ENCODE measurements at places on chromosomes 7 and 10.

- peaks cover 2% of the 10 kb centered on the region for H3K27me3 ChIP-seq
- H3K36me3 ChIP-seq: no peaks in the 10 kb centered on the region
- no peak for DNase-seq
- no peaks in the 10 kb centered on the region for H3K4me1 ChIP-seq
Measured at GRCh38 chr7:18420108-18420507, 75.4 kb upstream of the HDAC9 start.

DNA sequence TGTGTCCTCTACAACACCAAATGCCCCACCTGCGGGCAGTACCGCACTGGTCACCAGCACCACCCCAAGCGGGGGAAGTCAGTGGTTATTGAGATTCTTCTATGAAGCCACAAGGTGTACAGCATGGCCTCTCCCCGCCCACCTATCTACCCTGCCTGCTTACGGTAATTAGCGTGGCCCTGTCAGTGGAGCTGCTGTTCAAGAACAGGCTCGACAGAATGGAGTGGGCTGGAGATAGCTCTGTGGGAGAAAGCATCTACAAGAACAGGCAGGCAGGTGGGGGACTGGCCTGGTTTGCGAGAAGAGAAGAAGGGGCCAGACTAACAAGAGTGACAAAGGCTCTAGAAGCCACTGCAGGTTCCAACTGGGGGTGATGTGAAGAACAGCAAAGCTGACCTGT lies 108.3 kb downstream of the RNF216 start:
- DNase-seq: no peak
- no peak overlapping the region for H3K27ac ChIP-seq
- peaks cover 5% of the 10 kb centered on the region for H3K36me3 ChIP-seq
- H3K4me3 ChIP-seq: no peak overlapping the region

- H3K36me3 ChIP-seq: no peaks in the 10 kb centered on the region
- H3K27ac ChIP-seq: no peak overlapping the region
- no peak for DNase-seq
- H3K27me3 ChIP-seq: no peaks in the 10 kb centered on the region
- no peak overlapping the region for H3K4me3 ChIP-seq
Measured at GRCh38 chr10:79390551-79391229, 43.4 kb downstream of the PPIF start.

- H3K27me3 ChIP-seq: no peaks in the 10 kb centered on the region
- no peaks in the 10 kb centered on the region for H3K36me3 ChIP-seq
- no peaks in the 10 kb centered on the region for H3K4me1 ChIP-seq
Measured at GRCh38 chr7:80905334-80905733, 13.5 kb downstream of the SEMA3C start.

DNA sequence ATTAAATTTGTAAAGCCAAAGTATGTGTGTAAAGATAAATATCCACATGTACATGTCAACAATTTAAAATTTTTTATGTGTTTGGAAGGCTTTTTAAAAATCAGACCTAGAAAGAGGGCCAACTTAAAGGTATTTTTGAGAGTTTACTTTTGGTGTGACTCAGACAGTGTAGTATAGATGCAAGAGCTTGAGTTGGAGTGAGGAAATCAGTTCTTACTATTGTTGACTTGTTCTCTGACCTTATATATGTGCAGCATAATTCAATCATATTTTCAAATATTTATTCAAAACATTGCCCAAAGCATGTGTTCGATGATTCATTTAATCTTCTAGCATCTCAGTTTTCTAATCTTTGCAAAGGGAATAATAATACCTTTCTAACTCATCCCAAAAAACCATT lies 243.7 kb upstream of the PRKCQ start:
- H3K27ac ChIP-seq: no peak overlapping the region
- H3K4me3 ChIP-seq: no peak overlapping the region
- no peak for DNase-seq
- H3K36me3 ChIP-seq: no peaks in the 10 kb centered on the region
- H3K4me1 ChIP-seq: no peaks in the 10 kb centered on the region
- no peaks in the 10 kb centered on the region for H3K27me3 ChIP-seq

DNA sequence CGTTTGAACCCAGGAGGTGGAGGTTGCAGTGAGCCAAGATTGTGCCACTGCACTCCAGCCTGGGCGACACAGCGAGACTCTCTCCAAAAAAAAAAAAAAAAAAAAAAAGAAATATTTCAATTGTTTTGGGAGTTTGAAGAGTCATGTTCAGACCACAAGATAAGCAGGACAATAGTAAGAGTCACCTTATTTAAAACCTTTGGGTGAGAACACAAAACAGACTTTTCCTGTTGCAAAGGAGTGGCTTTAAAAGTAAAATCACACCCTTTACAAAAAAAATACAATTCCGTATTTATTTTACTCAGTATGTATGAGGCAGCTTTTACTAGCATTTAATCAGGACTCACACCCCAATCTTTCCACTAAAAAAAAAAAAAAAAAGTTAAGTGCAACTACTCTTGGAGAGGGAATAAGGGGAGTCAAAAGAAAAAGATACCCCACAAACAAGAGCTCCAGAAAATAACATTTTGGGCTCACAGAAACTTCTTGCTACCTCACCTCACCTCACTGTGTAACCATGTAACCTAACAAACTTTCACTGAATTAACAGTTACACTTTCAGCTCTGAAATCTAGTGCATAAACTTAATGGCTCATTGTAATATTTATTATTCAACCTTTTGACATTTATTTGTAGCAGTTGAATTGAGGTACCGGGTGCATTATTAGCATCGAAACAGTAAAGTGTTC lies 11.2 kb downstream of the SKIDA1 start:
- H3K36me3 ChIP-seq: no peaks in the 10 kb centered on the region
- H3K4me1 ChIP-seq: peaks cover 28% of the 10 kb centered on the region
- DNase-seq: no peak
- no peak overlapping the region for H3K4me3 ChIP-seq
- no peak overlapping the region for H3K27ac ChIP-seq

DNA sequence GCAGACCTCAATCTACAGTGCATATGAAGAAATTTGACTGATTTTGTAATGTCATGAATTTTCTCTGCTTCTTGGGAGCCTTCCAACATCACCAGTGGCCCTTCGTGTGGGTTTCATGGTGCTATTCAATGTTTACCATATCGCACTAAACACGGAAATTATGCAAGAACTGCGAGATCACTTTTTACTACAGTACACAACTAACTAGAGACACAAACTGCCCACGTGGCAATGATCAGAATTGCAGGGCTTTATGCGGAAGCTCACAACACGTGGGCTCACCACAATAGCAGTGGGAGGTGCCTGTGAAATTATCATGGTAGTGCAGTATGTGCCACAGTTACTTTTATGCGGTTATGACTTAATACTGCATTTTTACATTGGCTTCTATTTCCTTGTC lies 449.7 kb upstream of the KLF6 start:
- no peak overlapping the region for H3K27ac ChIP-seq
- no peak for DNase-seq
- peaks cover 11% of the 10 kb centered on the region for H3K4me1 ChIP-seq
- no peaks in the 10 kb centered on the region for H3K36me3 ChIP-seq

GRCh38 chr7:145088111-145088745 lies 252.4 kb upstream of the TPK1 start:
- H3K4me3 ChIP-seq: no peak overlapping the region
- H3K36me3 ChIP-seq: no peaks in the 10 kb centered on the region

DNA sequence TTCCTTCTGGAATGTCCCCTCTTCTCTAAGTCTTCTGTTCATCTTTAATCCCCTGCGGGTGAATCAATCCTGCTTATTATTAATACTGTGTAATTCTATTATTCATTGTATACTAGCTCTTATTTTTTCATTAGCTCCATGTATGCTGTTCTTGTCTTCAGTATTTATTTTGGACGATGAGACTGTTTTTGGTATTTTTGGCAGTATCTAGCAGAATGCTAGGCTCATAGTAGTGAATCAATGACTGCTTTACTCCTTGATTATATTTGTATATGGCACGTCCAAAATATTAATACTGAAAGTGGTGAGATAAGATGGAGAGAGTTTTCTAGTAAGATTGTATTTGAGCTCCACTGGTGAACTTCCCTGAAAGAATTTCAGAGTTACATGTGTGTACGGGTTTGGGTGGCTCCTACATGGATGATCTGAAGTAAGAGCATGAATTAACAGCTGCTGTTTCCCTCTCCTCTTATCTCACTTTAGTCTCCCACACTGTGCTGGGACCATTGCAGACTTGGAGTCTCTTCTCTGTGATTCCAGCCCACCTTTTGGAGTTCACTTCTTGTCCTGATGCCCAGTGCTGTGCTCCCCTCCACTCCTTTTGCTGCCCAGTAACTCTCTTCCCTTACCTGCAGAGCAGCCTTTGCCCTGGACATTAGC lies 226.0 kb downstream of the CDK14 start:
- no peak for DNase-seq
- H3K36me3 ChIP-seq: no peaks in the 10 kb centered on the region
- H3K4me1 ChIP-seq: no peaks in the 10 kb centered on the region
- H3K27me3 ChIP-seq: no peaks in the 10 kb centered on the region
- H3K27ac ChIP-seq: no peak overlapping the region

DNA sequence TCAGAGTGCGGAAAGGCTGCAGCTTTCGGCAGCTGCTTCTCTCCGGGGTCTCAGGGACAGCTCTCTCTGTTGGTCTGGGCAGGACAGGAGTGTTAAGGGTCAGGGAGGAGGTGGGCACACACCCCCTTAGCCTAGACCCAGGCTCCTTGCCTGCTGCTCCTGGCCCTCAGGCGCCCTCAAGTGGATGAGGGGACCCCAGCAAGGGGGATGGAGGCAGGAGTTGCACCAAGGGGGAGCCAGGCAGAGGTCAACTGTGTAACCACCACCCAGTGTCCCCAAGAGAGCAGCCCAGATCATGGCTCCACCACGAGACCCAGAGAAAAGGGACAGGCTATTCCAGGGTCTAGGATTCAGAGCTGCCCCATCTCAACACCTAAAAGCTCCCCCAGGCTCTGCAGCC lies 26.9 kb downstream of the SPOCK2 start:
- no peak for DNase-seq
- H3K4me3 ChIP-seq: no peak overlapping the region
- H3K4me1 ChIP-seq: no peaks in the 10 kb centered on the region
- no peaks in the 10 kb centered on the region for H3K27me3 ChIP-seq
- H3K36me3 ChIP-seq: peaks cover 37% of the 10 kb centered on the region
- no peak overlapping the region for H3K27ac ChIP-seq
